Stimulated activated CD4-positive, alpha-beta T cell treated with anti-CD3 and anti-CD28 coated beads, Interleukin-4, amount 100 ng/mL, for 4 hours (primary cell): ENCODE measurements at places on chromosomes 3 and 15.

DNA sequence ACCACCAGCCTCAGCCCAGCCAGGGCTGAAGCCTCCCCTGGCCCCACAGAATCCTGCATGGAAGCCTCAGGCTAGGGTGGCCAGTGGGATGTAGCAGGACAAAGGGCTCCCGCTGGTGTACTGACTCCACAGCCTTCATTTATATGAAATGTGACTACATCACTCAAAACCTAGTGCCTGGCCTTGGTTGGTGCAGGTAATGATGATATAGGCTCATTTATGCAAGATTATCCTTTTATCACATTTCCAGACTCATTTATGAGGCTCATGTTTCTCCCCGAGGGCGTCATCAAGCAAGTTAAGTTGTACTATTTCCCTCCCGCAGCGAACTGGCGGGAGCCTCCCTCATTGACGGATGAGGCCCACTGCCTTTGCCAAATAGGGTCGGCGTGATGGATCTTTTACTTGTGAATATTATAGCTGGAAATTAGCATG is 179.1 kb upstream of the SMAD3 start:
- DNase-seq: no peak

DNA sequence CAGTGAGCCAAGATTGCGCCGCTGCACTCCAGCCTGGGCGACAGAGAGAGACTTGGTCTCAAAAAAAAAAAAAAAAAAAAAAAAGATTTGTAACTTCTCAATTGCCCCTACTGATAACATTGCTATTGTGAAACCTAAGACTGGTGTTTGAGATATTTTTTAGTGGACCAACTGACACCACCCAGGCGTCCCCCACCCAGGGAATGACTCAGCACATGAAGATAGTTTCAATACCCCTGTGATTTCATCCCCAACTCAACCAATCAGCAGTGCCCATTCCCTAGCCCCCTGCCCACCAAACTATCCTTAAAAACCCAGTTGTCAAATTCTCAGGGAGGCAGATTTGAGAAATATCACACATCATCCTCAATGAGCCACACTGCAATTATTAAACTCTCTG is 76.9 kb downstream of the TTBK2 start:
- DNase-seq: no peak

DNA sequence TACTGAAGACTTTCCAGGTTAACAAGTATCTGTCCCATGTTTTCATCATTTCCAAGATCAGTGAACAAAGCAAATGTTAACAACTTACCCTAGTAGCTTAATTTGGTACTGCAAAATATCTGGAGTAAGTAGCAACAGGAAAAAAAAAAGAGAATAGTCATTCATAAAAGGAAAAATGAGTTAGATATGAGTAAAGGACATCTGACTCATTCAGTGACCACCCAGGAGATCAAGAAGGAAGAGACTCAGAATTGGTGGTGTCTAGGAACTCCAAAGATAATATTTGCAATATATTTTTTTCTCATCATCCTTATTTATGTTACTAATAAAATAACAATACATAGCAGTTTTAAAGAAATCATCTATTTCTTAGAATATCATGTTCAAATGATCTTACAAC is 253.8 kb upstream of the COL8A1 start:
- DNase-seq: no peak

GRCh38 chr3:10542518-10542917 is 37.1 kb upstream of the ATP2B2 start:
- DNase-seq: no peak

DNA sequence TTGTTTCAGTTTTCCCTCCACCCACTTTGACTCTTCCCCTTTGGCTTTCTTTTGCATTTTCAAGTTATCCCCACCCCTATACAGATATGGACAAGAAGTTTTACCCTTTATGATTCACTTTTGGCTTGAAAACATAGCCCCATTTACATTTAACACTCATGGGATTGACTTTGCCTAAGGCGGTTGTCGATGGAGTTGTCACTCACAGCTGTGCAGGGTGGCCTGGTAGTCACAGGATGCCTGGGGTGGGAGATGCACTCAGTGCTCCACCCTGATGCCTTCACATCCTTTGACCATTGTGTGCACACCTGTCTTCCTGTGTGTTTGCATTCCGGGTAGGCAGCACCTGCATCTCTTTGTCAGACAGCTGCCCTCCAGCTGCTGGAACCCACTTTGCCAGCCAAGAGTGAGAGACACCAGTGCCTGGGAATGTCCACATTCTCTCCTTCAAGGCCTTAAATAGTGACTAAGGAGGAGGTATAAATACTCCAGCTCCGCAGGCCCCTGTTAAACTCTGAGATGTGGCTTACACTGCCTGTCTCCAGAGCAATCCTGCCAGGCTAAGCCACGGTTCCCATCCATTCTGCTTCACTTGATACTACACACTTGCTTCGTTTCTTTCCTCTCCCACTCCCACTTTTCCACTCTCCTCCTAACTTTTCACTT is 191.5 kb upstream of the SLC24A5 start:
- DNase-seq: no peak

DNA sequence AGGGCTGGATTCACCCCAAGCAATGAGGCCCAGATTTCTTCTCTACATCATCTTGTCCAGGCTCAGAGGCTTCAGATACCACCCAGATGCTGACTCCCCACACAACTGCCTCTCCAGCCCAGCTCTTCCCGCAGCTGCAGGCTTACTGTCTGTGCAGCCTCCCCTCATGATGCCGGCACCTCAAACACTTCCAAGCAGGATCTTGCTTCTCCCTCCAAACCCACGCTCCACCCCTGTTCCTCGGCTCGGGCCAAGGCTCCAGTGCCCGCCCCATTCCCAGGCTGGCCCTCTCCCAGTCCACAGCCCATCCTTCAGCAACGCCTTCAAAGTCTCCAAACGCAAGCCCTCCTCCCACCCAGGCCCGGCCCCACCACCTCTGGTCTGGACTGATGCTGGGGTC is 159.2 kb upstream of the LINGO1 start:
- no peak for DNase-seq

- no peak for DNase-seq
Observed at GRCh38 chr3:197438906-197439305, 116.9 kb downstream of the BDH1 start.

- no peak for DNase-seq
Observed at GRCh38 chr15:80596521-80596976, 98.6 kb upstream of the ABHD17C start.

- DNase-seq: no peak
Observed at GRCh38 chr3:136939489-136939888, 18.3 kb upstream of the IL20RB start.

DNA sequence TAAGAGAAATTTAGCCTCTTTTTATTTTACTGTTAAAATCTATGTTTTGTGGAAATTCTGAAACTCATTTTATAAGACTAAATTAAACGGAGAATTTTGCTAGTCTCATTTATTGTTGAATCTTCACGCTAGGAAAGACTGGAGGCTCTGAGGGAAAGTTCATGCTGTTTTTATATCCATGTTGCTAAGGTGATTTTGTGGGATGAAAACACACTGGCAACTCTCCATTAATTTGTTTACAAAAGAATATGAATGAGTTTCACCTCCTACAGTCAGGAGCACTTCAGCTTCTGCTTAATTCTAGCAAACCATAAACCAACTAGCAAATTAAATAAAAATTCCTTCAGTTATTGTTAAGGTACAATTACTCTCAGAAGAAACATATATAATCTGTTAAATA is 195.4 kb downstream of the RAP2B start:
- DNase-seq: no peak
